MM.1S (cell line): ENCODE measurements at places on chromosomes 1 and 21.

- DNase-seq = no peak
Observed at GRCh38 chr21:28910280-28910887, 82.3 kb downstream of the LTN1 start.

DNA sequence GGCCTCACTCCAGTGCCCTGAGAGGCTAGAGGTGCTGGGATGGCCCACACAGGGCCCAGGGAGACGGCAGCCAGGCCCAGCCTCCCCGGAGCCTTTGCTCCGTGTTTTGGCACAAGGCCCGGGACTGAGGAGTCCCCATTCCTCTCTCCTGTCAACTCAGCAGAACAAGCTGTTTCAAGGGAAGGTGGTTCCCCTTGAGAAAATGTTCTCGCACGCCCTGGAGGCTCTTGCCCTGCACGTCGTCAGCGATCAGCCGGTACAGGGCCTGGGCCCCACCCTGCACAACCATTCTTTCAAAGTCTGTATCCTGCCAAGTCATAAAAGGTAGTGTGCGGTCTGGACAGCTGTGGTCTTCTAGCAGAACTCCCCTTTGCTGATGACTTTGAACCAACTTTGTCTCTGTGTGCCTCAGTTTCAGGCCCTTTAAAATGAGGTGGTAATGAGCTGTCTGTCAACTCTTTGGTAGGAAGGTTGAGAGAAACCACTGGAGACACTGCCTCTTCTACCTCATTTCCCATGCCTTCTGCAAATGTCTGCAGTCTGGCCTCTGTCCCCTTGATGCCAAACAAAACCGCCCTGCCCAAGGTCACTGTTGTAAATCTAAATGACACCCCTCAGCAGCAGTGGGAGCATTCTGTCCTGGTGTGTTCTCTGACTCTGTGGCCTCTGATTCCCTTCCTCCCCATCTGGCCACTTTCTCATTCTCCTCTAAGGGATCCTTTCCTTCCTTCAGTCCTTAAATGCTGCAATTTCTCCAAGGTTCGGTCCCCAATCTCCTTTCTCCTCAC, 138.6 kb upstream of the JUN start:
- DNase-seq = peak; percentile 70

- peak; percentile 85 for DNase-seq
Observed at GRCh38 chr21:38244885-38245869, 11.6 kb upstream of the KCNJ15 start.

GRCh38 chr21:36125512-36126207, 9.2 kb upstream of the CBR3 start:
- DNase-seq = peak; percentile 83

GRCh38 chr1:115183158-115183557, 93.9 kb upstream of the TSPAN2 start:
- no peak for DNase-seq

DNA sequence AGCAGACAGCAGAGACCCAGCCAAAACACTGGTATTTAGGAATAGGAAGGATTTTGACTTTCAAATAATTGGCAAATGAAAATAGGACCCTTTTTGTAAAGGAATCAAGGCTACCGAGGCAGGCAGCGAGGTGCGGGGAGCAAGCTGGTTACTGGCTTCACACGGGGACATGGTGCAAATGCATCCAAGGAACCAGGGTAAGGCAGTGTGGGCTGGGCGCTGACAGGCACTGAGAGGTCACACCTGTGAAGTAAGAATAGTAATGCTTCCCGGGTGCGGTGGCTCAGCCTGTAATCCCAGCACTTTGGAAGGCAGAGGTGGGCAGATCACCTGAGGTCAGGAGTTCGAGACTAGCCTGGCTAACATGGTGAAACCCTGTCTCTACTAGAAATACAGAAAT, 15.5 kb downstream of the CHAF1B start:
- no peak for DNase-seq

DNA sequence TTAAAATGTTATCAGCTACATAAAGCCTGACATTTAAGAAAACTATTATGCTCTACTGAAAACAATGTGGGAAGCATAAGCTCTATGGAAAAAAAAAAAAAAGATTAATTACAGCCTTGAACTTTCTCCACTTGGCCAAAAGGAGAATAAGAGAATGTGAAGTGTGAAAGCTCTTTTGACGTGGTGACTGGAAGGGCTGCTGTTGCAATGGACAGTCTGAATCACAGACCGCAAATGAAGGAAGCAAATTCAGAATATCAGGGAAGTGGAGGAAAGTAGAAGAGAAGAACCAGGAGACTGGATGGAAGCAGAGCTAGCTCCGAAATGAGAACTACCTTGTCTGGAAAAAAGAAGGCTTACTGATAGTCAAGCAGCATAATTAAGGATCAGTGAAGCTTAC, 106.8 kb downstream of the AK5 start:
- no peak for DNase-seq

DNA sequence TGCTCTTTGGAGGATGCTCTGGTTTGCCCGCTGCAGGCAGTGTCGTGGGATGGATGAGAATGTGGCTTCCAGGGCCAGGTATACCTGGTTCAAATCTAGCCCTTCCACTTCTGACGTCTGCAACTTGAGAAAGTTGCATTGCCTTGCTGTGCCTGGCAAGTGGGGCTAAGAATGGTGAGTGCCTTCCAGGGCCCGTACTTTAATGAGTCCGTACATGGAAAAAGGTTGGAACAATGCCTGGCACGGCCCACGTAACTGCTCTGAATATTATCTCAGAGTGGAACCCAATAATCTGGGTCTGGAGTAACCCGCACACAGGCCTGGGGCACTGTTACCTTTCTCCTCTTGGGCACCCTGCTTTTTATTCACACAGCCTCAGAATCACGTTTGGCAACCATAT, 146.7 kb upstream of the EDN2 start:
- no peak for DNase-seq

DNA sequence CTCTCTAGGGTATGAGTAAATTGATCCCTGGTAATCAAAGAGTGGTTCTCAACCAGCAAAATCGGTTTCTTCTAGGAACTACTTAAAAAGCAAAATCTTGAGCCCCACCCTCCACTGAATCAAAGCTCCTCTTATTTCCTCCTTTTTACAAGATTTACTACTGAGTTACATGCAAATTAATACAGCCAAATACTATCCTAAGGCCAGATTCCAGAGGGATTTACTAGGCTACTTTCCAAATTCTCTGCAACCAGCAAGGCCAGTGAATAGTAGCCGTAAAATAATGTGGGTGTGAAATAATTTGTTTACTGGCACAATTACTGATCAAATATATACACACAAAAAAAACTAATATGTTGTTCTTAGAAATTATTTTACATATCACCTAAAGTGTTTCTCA, 1583.8 kb downstream of the NCAM2 start:
- no peak for DNase-seq

GRCh38 chr21:45630066-45630694, 13.3 kb upstream of the PCBP3 start:
- DNase-seq = no peak

GRCh38 chr1:115447672-115448071, 109.6 kb upstream of the NGF start:
- no peak for DNase-seq

DNA sequence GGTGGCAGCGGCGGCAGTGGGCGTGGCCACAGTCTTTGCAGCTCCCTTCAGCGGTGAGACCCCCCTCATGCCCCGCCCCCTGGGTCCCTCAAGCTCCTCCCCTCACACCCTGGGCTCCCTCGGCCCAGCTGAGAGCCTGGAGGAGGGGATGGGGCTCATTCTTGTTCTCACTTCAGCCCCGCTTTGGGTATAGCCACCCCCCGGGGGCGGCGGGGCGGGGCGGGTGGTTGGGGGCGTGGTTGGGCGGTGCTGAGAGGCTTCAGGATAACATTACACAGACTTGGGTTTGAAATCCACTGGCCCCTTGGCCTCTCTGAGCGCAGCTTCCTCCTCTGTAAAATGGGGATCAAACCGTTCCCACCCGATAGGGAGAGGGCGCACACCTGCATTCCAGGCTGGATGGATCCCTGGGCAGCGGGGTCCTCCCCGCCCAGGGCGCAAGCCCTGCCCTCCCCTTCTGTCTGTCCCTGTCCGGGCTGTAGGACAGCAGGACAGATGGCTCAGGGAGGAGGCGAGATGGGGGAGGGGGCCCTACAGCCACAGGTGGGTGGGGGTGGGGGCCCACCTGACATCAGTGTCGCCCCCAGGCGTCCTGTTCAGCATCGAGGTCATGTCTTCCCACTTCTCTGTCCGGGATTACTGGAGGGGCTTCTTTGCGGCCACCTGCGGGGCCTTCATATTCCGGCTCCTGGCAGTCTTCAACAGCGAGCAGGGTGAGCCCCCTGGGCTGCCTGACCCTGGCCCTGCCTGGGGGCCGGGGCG, 5.1 kb downstream of the CLCNKA start:
- peak; percentile 16 for DNase-seq

GRCh38 chr1:162904579-162904978, 43.6 kb upstream of the CCDC190 start:
- no peak for DNase-seq

- DNase-seq = no peak
Observed at GRCh38 chr21:43278359-43278758, 109.6 kb downstream of the CRYAA start.

DNA sequence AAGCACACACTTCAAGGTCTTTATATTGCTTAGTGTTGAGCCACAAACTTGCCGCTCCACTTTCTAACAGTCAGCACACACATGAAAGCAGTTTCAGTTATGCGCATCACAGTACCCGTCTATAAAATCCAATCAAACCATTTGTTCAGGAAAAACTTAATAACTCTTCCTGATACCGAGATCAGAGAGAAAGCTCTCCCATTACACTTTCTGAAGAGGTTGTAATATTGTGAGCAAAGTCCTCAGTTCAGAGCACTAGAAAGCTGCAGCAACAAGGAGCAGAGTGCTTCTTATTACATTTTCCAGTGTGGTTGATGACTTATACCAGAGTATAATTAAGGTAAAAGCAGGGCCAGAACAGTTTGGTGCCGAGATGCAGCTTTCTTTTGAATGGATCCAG, 102.8 kb upstream of the F3 start:
- DNase-seq = no peak

GRCh38 chr1:160121388-160121787, 5.8 kb downstream of the ATP1A2 start:
- DNase-seq = no peak

DNA sequence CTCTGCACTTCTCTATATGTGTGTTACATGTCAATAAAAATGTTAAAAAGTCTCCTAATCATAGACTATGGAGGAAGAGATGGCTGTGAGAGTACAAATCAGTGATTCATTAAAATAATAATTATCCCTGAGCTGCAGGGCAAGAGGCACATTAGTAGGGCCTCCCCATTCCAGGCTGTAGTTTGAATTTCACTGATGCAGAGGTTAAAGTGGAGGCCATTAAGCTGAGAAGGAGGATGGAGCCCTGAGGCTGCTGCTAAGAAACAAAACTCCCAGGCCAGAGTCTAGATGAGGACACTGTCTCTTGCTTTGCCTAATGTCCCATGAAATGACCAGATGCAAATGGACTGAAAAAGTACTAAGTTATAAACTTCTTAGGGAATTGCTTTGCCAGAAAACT, 89.1 kb upstream of the WDR26 start:
- no peak for DNase-seq

- no peak for DNase-seq
Observed at GRCh38 chr1:180970333-180971079, 52.2 kb downstream of the STX6 start.

DNA sequence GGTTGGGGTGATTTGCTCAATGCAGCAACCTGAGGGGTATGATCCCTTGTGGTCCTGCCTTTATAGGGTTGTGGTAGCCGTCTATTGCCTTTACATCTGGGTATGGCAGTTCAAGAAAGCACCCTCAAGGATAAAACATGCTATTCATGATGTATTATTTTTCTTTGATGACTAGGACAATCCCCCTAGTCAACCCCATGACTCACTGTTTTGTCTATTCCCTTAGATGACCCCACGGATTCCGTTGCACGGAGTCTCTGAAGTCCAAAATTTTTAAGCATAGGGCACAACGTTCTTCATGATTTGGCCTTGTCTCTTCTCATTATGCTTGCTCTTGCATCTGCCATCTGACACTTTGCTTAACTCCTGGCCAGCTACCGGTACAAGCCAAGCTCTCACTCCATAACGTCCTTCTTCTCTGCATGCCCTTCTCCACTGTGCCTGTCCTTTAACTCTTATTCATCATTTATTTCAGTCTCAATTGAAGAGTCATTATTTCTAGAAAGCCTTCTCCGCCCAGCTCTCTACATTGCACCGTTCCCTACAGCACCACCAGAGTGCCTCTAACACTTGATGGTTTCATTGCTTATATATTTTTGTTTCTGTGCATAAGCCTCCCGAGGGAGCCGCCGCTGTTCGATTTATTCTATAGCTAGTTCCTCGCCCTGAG, 838 bp upstream of the DISP1 start:
- no peak for DNase-seq

- no peak for DNase-seq
Observed at GRCh38 chr1:178639326-178639725, 85.7 kb upstream of the RALGPS2 start.

- DNase-seq = peak; percentile 87
Observed at GRCh38 chr21:36260030-36260787, 59.8 kb upstream of the MORC3 start.

- no peak for DNase-seq
Observed at GRCh38 chr1:12552951-12553921, 64.8 kb downstream of the DHRS3 start.

- DNase-seq = no peak
Observed at GRCh38 chr21:34305605-34306604, 57.9 kb upstream of the KCNE2 start.

GRCh38 chr1:229086686-229087085, 184.2 kb upstream of the RAB4A start:
- no peak for DNase-seq

- DNase-seq = no peak
Observed at GRCh38 chr1:5966543-5967205, 25.6 kb downstream of the NPHP4 start.

DNA sequence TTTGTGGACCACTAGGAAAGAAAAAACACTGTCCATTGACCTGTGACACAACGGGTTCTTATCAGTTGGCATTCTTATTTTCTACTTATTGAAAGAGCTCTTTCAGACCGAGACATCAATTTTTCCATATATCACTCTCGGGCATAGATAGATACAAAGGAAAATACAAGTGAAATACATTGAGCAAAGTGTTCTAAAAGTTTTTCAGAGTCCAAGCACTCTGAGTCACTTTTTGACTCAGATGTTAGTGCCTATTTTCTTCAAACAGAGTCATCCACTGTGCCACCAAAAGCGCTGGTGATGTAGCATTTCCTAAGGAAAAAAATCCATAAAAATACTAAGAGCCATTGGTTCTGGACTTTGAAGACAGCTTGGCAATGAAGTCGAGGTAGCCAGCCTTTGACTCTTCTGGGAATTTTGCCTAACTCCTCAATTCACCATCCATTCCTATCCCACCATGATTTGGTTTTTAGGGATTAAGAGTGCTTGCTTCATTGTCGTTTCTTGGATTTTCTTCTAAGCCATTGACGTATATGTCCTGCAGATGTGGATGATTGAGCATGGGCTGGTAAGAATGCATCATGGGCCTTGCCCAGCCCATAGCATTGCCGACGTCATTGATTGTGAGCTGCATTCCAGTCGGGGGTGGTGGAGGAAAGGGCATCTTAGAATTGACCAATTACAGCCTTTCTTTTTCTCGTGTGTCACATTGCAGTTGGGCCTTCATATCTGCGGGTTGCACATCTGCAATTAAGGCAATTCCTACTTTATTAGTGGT, 10.6 kb downstream of the GALNT2 start:
- no peak for DNase-seq
